ENCODE measurements at places on chromosomes 2 and 18.

- no peak for DNase-seq
These were observed 960.1 kb downstream of the CPS1 start for GRCh38 chr2:211516537-211516936.

DNA sequence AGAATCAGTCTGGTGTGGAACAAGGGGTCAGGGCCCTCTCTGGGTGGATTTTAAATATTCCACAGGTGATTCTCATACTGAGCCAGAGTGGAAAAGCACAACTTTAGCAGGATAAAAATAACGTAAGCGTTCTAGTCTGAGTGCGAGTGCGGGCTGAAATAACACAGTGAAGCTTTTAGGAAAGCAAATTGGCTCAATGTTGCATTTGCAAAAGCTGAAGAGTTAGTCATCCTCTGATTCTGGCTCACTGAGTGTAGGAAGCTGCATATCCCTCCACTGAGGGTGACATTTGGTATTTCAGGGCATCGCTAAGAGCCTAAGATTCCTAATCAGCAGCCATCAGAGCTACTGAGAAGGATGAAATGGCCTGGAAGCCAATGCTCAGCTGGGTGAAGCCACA is 134.7 kb downstream of the RIF1 start:
- DNase-seq = no peak

DNA sequence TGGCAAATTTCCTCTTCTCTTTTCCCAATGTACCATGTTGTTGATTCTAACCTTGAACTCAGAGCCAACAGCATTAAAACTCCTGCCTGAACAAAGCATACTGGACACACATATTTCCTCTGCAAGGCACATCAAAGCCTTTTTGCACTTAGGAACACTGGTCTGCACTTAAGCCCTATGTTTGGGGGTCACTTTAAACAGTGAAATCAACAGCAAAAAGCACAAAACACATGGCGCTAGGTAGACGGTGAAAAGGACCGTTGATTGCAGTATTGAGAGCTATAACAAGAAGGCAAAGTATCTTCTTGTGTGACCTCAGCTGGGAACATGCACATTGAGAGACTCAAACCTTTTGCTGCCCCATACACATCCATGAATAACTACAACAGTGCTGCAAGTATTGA is 83.9 kb upstream of the SH3BP4 start:
- DNase-seq = no peak

DNA sequence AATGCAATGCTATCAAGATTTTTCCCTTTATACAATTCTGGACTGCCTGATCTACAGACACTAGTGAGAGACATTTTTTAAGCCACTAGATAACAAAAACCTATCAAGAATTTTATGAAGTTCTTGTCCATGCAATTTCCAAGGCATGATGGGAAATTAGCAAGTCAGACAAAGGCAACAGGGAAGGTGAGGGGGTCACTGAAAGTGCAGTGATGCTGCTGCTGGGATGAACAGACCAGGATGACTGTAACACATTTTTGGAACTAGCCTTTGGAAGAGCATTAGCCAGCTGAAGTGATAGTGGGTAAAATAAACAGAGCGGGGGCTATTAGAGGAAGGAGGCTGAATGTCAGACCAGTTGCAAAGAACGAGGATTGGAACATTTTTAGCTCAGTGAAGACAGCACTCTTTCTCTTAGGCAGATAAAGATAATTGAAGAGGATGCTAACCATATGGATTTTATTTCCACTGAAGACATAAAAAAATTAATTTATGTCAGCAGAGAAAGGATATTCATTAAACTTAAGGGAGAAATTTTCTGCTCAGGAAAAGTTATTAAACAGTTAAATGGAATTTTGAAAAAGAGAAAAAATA is 17.9 kb downstream of the NRXN1 start:
- DNase-seq = no peak

DNA sequence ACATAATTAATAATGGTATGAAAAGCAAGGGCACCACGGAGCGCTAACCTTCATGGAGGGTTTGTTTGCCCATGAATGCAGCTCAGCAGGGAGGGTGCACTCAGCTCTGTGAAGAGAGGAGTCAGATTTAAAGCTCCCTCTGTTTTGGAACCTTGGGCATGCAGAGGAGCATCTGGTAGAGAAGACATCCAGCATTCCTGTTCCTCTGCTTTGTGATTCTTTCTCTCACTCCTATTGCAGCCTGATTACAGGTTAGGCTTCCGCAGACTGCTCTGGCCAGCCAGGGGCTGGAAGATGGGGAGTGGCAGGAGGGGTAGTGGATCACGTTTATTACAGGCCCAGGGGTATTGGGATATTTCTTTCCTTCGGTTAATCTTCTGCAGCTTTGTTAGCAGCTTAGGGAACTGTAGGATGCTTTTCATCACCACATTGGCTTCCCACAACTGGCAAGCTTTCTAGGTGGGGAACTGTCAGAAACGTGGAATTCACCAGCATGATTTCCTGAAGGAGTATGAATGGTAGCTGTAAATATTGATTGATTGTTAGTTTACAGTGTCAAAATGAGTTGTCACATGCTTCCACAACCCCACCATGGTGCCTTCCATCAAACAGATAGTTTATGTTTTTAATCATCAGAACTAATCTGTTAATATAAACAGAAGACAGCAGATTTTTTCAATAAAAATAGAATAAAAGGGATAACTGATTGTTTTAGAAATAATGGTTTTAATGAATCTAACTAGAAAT is 201.1 kb downstream of the VAPA start:
- DNase-seq = no peak

DNA sequence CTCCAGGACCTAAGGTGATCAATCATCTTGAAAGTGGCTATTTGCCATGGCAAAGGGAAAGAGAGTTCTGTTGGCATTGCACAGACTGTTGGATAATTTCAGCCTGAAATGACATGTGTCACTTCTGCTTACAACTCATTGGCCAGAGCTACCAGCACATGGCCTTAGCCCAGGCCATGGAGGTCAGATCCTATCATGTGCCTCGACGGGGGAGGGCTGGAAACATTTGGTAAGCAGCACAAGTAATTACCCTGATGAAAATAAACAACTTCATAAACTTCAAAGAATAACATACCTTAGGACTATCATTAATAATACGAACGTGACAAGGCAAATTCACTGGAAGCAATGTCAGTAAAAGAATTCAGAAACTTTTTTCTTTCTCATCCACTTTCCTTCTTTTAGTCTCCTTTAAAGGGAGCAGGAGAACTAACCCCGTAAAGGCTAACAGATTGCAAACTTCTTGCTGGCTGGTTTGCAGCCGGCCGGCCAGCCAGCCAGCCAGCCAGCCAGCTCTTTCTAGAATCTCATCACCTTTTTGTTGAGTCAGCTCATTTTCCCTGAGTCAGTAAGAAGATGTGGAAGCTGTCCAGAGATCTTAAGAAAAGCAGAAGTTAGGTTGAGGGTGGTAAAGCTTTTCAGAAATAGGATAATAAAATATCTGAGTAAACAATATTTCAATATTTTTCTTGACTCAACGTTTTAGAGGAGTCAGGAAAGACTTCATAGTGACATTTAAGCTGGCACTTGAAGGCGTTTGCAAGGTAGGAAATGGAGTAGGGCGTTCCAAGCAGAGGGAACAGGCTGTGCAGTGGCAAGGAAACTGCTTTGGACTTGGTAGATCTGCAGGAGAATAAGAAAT is 31.9 kb downstream of the CNRIP1 start:
- DNase-seq = no peak

DNA sequence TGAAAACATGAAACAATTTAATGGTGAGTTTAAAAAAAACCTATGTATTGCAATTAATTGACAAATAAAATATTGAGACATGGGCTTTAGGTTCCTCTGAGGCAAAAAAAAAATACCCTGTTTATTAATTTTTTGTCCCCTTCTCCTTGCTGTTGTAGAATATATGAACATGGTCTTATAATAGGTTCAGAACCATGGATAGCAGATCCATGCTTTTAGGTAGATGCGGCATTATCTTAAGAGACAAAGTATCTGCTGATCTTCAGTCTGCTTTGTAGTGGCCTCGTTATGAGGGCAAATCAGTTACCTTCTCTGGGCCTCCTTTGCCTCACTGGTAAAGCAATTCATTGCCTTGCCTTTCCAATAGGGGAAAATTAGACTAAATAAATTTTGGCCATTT is 850.7 kb downstream of the NRXN1 start:
- no peak for DNase-seq

DNA sequence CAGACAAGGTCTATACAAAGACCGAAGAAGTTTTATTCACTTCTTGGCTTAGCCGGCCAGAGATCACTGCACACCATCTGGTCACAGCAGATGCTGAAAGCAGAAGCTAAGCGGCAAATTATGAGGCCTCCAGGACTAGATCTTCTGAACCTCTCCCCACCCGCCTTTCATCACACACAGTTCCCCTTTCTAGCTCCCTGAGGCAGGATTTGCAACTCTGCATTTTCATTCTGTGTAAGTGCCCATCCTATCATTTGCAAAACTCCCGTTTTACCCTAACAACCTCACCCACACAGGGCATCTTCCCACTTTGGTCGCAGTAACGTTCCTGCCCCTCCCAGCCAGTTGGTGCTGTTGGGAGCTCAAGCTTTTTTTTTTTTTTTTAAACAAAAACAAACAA is 3.1 kb upstream of the MOB1A start:
- DNase-seq = no peak

GRCh38 chr2:158808426-158808825 is 13.3 kb downstream of the DAPL1 start:
- no peak for DNase-seq

- no peak for DNase-seq
These were observed 44.2 kb upstream of the DSC1 start for GRCh38 chr18:31206787-31207381.

- DNase-seq = no peak
These were observed 23.6 kb downstream of the CNTNAP5 start for GRCh38 chr2:124048664-124049063.

GRCh38 chr2:98793897-98794830 is 63.2 kb upstream of the MGAT4A start:
- no peak for DNase-seq

DNA sequence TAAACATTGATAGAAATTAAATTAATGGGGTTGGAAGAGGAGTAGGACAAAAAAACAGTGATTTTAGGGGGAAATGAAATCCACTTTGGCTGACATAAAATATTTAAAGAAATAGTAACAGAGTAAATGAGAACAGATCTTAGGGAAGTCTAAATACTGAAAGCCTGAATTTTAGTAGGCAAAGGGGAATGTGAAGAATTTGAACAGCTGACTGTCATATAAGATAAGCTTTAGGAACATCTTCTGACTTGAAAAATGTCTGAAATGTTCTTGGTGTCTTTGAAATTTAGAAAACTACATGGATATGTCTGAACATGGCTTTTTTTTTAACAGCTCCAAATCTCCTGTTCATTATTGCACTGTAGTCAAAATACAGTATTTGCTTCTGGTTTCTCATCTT is 150.3 kb downstream of the CALCRL start:
- no peak for DNase-seq

DNA sequence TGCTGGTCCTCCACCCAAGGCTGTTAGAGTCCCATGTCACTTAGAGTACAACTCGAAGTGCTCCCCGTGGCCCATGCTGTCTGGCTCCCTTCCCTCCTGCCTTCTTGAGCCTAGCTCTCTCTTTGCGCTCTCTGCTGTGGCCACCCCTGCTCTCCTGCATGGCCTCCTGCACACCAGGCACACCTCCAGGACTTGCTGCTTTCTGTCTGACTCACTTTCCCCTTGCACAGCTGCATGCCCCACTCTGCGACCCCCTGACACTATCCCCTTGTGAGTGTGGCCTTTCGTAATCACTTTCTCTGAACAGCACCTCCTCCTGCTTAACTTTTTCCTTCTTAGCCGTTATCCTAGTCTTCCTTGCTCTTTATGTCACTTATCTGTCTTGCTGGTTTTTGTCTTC is 343.6 kb downstream of the TGIF1 start:
- DNase-seq = no peak
